ENCODE measurements at places on chromosomes 7 and 10. TPM values are rescaled to one million over a fixed set of nuclear protein-coding genes. Genes with fewer than 3 reads are reported as not detected.

The CFAP46 gene
- 2.0 TPM for total RNA-seq

The HOXA3 gene
- not detected for total RNA-seq

The BEND7 gene
- total RNA-seq = 9.8 TPM

The DRGX gene
- total RNA-seq = not detected

The MMS19 gene
- total RNA-seq = 44.0 TPM

The IFIT3 gene
- 6.5 TPM for total RNA-seq

The PARD3 gene
- 27.7 TPM for total RNA-seq

The CYP3A5 gene
- total RNA-seq = 1.6 TPM

The CDHR1 gene
- 1.6 TPM for total RNA-seq

The ANKRD1 gene
- total RNA-seq = not detected

The PPP1R3C gene
- total RNA-seq = 37.9 TPM

The RBM20 gene
- 0.41 TPM for total RNA-seq

The EPHA1 gene
- total RNA-seq = 0.41 TPM

The KAZALD1 gene
- total RNA-seq = 0.41 TPM

The GPR37 gene
- 39.1 TPM for total RNA-seq

The HMX3 gene
- not detected for total RNA-seq

The CYP26C1 gene
- under 0.01 TPM for total RNA-seq

The STEAP1B gene
- total RNA-seq = 2.4 TPM

The RAB19 gene
- not detected for total RNA-seq

The TMEM273 gene
- total RNA-seq = 2.4 TPM
